ENCODE measurements at places on chromosomes 12 and 14.

DNA sequence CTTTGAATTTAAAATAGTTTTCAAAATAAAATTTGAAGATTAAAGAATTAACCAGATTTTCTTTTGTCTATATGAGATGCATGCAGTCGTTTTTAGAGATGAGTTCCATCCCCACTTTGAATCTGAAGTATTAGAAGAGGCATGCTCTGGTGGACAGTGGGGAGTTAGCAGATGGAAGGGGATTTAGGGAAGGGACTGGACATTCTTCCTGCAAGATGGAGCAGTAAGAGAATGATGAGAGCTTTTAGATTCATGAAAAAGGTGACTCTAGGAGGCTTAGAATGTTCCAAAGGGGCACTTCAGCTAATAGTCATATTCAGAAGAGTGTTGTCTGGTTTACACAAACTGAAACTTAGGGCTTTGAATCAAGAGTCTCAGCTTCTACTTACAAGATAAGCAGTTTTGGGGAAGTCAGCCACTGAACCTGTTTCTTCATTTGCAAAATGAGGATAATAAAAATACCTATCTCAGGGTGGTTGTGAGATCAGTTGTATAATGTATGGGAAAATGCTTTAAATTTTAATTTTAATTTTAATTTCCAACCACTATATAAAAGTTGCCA, 3.7 kb downstream of the ZBTB1 start:
- no peak for DNase-seq

- DNase-seq: no peak
These were observed 27.6 kb downstream of the BICD1 start for GRCh38 chr12:32134101-32134888.

- DNase-seq: no peak
These were observed 13.6 kb upstream of the TEX22 start for GRCh38 chr14:105384605-105385321.

DNA sequence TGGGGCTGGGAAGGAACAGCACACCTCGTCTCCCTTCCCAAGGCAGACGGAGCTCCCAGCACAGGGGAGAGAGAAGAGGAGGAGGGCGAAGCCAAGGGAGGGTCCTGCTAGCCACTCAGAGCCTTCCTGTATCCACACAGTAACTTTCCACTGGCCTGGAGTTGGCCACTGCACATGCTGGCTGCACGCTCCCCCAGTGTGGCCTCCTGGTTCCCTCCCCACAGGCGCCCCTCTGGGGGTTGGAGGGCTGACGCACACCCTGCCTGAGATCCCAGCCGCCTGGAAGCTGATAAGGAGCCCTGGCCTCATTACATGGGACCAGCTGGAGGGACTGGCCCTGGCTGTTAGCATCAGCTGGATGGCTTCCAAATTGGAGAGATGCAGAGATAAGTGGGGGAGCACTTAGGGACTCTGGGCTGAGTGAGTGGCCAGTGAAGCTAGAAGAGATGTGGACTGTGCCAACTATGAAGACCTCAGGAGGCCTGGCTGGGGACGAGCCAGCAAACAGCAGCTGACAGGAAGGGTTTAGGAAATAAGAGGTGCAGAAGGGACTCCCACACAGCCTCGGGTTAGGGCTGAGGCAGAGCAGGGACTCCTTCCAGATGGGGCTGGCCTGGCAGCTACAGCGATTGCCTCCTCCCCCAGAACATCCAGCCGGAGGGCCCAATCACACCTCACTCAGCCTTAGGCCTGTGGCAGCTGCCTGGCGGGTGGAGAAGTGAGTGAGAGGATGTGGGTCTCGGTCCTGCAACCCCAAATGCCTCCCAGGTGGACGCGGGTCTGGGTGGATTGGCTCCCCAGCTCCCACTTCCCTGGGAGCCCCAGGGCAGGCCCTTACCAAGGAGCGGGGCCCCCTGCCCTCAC, 26.3 kb upstream of the BCDIN3D start:
- no peak for DNase-seq

GRCh38 chr12:119354172-119354571, 19.6 kb downstream of the CCDC60 start:
- no peak for DNase-seq

GRCh38 chr14:55944757-55945156, 173.5 kb upstream of the PELI2 start:
- DNase-seq: no peak

DNA sequence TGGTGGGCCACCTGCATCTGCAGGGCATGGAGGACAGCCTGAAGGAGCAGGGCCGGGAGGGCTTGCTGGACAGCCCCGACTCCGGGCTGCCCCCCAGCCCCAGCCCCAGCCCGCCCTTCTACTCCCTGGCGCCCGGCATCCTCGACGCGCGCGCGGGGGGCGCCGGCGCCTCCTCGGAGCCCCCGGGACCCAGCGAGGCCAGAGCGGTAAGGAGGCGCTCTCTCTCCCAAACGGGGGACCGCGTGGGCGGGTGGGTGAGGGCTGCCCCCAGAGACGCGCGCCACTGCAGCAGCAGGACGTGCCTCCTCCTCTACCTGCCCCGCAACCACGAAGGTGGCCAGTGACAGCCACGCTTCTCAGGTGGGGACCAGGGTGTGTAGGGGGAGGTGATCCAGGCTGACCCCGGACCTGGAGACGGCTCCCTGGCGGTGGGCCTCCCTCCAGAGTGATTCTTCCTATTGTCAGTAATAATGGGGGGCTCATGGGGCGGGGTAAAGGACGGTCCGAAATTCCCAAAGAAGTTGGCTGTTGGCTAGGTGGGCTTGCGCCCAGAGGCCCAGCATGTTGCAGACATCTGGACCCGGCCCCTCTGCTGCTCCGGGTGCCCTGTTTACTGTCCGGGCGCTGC, 652 bp downstream of the RFLNA start:
- DNase-seq: no peak

DNA sequence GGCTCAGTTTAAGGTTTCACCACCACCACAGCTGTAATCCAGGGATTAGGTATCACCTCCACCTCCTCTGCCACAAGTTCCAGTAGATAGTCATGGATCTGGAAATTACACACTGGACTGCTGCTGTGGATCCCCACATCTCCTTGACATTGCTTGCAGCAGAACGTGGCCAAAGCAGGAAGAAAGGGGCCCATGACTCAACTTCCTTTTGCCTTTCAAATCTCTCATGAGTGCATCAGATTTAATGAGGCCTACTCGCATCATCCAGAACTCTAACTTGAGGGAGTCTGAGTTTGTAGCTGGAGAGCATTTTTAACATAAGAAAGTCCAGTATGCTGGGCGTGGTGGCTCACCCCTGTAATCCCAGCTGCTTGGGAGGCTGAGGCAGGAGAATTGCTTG, 29.2 kb upstream of the TMED10 start:
- DNase-seq: no peak

GRCh38 chr12:50032515-50032853, 7.2 kb upstream of the RACGAP1 start:
- DNase-seq: no peak

DNA sequence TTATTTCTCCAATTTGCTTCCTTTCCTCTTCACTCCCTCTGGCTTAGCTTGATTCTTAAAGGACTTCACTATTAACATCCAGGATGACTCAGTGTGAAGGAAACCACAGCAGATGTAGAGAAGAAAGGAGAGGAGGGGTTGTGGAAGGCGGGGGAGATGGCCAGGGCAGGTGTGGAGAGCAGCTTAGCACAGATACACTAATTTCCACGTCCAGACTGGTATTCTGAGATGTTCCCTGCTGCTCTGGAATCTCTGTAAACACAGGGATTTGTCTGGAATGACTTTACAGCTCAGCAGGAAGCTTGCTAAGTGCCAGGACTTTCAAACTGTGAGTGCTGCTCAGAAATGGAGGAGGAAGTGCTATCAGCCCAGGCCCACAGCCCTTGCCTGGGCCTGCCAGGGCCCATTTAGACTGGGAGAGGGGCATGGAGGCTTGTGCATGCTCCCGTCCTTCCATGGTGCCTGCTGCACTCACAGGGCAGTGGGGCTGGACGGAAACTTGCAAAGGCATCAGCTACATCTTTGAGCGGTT, 202.5 kb upstream of the DDHD1 start:
- no peak for DNase-seq

DNA sequence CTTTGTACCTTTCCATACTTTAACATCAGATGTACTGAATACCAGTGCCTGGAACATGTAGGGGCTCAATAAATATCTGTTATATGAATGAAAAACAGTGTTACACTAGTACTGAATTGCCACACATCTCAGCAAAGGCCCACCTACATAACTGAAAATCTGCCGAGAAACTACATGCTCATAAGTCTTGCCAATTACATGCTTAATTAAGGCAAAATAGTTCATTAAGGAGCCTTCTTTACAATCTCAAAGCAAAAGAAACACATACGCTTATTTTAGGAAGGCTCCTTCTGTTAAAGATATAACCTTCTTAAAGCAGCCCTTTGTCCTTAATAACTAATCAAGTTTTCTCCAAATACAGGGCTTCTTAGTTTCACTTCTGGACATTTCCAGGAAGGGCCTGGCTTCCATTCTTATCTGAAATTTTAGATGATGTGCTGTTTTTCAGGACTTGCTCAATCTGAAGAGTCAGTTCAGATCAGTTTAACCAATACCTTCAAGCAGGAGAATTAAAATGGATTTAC, 11.5 kb downstream of the LIMA1 start:
- DNase-seq: no peak

- no peak for DNase-seq
These were observed 64.1 kb downstream of the E2F7 start for GRCh38 chr12:77001276-77001675.

- DNase-seq: no peak
These were observed 32.6 kb downstream of the USP15 start for GRCh38 chr12:62292761-62293344.

GRCh38 chr12:52139579-52140062, 52.2 kb downstream of the KRT80 start:
- no peak for DNase-seq

DNA sequence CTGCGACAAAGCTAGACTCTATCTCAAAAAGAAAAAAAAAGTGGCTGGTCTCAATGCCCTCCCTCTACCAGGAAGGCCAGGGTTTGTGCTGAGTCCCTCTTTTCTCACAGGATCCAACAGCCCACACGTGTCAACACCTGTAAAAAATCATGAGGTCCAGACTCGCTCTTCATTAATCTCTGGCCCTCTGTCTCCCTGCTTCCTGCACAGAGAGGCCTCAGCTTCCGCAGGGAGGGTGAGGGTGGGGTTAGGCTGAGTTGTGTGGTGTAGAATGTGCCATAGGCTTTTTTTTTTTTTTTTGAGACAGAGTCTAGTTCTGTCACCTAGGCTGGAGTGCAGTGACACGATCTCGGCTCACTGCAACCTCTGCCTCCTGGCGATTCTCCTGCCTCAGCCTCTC, 6.1 kb downstream of the CFAP73 start:
- DNase-seq: no peak

DNA sequence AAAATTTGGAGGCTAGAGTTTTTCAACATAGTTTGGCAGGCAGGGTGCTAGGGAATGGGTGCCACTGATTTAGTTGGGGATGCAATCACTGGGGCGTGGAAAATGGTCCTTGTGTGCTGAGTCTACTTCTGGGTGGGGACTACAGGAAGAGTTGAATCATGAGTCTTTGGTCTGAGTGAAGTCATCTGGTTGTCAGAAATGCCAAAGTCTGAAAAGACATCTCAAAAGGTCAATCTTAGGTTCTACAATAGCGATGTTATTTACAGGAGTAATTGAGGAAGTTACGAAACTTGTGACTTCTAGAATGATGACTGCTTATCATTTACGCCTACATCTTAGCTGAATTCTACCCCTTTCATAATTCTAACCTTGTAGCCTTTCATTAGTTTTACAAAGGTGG, 209.1 kb downstream of the NUBPL start:
- no peak for DNase-seq

GRCh38 chr12:13102461-13103195, 839 bp downstream of the GSG1 start:
- no peak for DNase-seq

DNA sequence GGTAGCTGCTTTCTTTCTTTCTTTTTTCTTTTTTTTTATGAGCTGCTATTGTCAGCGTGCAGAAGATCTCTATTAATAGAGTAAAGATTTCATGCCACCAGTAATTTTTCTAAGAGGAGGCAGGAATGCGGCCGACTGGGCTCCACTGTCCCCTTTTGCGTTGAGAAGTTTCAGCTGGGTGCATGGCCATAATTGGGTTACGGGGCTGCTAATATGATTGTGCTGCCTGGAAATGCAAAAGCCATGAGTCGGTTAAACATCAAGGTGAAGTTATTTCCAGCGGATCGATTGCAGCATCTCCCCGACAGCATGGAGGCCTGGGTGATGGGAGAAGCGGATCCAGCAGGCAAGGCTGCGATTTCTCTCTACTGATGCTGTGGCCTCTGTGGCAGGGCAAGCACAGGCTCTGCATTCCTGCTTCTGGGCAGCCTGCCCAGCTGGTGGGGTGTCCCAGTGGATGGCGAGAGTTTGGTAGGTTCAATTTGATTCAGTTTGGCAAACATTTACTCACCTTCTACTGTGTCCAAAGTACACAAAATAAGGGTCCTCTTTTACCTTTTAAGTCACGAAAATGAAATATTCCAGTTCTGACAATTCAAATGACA, 54.4 kb upstream of the PRMT8 start:
- DNase-seq: no peak

GRCh38 chr14:95664546-95664945, 21.7 kb upstream of the TCL1B start:
- DNase-seq: no peak

DNA sequence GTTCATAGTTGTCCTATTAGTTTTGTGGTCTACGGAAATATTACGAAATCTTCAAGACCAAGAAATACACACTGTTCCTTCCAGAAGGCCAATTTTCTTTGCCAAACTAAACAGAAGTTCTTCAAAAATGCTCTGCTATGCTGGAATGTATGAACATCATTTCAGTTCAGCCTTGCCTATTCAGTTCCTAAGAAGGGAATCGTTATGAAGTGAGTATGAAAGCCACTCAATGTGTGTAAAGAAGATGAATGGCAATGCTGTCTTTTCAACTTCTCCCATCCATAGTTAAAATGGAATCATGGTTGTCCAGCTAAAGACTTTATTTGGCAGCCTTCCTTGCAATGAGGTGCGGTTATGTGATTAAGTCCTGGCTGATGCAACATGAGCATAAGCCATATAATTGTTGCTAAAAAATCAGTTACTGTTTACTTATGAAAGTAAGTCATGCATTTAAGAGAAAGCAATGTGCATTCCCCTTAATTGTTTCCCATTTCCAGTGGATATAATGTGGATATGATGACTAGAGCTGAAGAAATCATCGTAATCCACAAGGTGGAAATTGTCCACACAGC, 73.8 kb upstream of the PTPRR start:
- no peak for DNase-seq

DNA sequence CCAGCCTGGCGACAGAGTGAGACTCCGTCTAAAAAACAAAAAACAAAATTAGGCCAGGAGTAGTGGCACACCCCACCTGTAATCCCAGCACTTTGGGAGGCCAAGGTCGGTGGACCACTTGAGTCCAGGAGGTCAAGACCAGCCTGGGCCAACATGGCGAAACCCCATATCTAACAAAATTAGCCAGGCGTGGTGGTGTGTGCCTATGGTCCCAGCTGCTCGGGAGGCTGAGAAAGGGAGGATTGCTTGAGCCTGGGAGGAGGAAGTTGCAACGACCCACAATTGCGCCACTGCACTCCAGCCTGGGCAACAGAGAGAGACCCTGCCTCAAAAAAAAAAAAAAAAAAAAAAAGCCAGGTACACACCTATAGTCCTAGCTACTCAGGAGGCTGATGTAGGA, 37.0 kb downstream of the KDM2B start:
- DNase-seq: no peak
